ENCODE measurements at places on chromosomes 5 and 9.
A peak's percentile ranks its signal among the peaks of the same experiment; 100 is the strongest.

GRCh38 chr9:18890372-18890771 lies 142.6 kb downstream of the SAXO1 start:
- no peak for DNase-seq

DNA sequence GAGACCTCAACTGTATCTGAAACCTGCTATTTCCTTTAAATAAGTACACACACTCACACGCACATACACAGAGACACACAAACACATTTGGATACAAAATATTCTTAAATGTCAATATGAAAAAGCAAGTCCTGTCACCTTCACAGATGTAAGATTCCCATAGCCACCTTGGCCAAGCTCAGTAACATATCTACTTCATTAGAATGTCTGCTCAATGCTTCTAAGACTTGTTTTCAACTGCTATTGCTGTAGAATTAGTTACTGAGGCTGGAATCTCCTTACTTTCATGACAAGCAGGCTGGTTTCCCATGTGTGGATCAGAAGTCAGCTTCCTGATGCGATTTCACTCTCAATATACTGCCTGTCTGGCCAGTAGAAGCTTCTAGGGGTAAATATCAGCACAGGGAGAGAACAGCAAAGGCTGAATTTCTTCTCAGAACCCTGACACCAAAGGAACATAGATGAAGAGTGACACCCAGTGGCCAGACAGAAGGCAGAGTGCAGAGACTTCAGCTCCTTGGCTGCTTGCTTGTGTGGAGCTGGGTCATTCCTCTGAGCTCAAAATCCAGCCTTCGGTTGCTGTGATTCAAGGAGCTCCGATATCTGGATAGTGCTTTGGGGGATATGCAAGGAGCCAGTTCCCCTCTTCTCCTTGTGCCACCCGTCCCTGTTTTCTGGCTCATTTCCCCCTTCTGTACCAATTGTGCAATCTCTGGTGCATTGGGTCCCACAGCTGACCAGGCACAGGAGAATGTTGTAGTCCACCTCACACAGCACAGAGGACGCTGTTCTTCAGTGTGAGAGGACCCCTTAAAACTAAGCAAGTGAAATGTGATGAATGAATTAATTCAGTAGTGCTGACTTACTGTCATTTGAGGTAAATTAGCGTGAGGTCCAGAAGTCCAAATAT lies 26.6 kb upstream of the ABLIM3 start:
- DNase-seq = peak; percentile 46

- DNase-seq = no peak
Observed at GRCh38 chr5:120457839-120458507, 6.1 kb upstream of the PRR16 start.

GRCh38 chr5:97266576-97266975 lies 83.5 kb upstream of the RIOK2 start:
- no peak for DNase-seq

- DNase-seq = no peak
Observed at GRCh38 chr5:36878392-36879082, 2.0 kb downstream of the NIPBL start.

GRCh38 chr5:142886956-142887355 lies 116.8 kb downstream of the ARHGAP26 start:
- DNase-seq = no peak

- no peak for DNase-seq
Observed at GRCh38 chr5:175701797-175702196, 43.9 kb downstream of the HRH2 start.

GRCh38 chr5:128842241-128842640 lies 123.0 kb upstream of the SLC27A6 start:
- no peak for DNase-seq

DNA sequence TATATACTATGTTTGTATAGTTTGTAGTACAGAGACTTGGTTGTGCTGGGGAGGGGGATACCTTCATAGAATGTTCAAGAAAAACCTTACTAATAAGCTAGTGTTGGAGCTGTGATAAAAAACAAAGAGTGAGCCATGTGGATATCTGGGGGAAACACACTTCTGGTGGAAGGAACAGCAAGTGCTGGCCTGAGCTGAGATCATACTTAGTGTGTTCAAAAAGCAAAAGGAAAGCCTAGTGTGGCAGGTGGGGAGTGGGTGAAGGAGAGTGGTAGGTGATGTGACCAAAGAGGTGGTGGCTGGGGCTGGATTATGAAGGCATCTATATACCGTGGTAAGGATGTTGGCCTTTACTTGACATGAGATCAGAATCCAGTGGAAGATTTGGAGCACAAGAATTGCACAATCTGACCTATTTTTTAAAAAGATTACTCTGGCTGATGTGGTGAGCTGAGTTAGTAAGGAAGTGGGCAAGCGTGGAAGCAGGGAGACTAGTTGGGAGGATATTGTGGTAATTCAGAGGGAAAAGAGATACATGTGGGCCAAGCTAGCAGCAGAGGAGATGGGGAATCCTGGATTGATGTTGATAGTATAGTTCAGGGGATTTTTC lies 26.6 kb downstream of the PALM2AKAP2 start:
- no peak for DNase-seq

DNA sequence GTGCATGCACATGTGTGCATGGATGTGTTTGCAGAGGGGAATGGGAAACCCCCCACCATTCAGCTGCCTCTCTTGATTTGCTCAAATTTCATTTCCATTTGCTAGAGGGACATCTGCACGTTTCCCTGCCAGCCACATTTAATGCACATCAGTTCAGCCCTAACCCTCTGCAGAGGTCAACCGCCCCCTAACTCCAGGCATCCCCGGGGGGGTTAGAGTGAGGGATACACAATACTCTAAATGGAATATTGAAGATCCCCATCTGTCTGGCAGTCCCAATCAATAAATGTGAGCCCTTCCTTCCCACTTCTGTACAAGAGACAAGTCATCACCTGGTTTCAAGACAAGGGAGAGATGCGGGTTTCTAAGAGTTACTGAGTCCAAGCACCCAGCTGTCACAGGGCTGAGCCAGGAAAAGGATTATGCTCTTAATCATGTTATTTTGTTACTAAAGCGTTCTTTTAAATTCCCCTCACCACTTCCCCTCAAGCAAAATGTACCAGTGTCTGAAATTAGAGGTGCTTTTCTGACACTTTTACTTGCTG lies 134.1 kb downstream of the SEMA6A start:
- DNase-seq = no peak

GRCh38 chr9:131468031-131468430 lies 34.7 kb upstream of the POMT1 start:
- no peak for DNase-seq

DNA sequence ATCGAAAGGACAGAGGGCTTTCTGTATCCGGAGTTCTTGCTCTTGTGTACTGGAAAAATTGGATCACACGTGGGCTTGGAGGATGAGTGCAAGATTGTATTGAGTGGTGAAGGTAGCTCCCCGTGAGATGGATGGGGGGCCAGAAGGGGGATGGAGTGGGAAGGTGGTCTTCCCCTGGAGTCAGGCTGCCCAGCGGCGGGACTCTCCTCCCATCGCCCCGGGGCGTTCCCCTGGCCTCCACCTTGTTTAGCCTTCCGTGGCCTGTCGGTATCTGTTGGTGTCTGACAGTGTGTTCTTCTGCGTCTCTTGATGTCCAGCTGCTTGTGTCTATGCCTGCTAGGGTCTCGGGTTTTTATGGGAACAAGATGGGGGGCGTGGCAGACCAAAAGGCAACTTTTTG lies 54.6 kb upstream of the GABRA6 start:
- no peak for DNase-seq

DNA sequence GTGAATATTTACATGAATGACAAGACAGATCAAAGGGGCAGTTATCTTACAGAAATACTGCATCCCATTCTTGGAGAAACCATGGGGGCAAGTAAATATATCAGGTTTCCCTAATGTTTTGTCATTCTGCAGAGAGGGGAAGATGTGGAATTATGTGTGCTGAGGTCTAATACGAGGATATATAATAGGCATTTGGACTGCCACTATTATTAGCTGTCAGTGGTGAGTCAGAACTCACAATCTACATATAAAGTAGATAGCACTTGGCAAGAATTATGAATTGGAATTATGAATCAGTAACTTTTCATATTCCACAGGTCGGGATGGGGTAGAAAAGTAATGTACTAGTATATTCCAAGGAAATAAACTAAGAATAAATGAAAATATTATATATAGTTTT lies 121.7 kb downstream of the GIN1 start:
- no peak for DNase-seq

DNA sequence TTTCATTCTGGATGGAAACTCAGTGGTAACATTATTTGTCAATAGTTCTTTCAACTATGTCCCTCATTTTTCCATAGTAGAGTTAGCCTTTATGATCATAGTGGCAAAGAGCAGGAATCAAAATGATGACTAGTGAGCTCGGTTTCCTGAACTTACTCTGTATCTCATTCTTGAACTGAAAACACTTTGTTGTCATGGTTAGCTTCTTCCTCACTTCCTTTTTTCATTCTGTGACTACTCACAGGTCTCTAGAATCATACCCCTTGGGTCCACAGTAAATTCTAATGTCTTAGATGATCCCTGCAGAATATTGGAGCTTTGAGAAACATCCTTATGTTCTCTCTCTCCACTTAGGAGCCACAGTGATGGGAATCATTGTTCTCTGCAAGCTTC lies 29.4 kb upstream of the RECK start:
- DNase-seq = no peak

DNA sequence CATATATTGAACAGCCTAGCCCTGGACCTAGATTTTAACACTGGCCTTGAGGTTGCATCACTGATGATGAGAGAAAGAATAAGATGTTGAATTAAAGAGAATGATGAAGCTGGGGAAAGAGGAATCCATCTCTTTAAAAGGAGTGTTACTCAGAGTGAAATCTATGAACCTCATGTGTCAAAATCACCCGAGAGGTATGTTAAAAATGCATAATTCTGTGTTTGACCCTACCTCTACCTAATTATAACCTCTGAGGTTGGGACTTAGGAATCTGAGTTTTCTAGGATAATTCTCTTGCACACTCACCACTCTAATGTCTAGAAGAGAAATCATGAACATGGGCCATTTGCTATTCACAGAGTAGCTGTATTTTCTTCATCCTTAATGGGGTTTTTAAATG lies 479.4 kb downstream of the ENC1 start:
- no peak for DNase-seq

DNA sequence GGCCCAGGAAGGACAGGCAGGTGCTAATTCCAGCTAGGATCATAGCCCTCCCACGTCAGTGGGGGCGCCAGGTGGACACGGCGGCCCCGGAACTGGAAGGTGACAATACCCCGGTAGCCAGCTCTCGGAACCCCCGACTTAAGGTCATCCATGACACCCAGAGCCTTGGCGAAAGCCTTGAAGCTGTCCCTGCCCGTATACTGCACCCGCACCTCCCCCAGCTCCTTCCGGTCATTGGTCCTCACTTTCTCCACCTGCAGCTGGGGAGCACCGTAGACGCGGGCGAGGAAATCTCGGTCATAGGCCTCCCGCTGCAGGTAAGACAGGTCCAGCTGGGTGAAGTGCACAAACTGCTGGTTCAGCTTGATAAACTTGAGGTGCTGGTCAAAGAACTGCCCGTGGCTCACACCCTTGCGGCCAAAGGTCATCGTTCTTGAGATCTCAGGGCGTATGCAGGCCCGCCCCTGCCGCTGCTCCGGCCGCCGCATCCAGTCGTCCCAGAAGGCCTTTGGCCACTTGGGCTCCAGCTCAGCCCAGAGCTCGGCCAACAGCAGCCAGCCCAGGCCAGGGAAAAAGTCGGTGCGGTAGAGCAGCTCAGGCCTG lies 10.9 kb downstream of the MGAT1 start:
- no peak for DNase-seq

DNA sequence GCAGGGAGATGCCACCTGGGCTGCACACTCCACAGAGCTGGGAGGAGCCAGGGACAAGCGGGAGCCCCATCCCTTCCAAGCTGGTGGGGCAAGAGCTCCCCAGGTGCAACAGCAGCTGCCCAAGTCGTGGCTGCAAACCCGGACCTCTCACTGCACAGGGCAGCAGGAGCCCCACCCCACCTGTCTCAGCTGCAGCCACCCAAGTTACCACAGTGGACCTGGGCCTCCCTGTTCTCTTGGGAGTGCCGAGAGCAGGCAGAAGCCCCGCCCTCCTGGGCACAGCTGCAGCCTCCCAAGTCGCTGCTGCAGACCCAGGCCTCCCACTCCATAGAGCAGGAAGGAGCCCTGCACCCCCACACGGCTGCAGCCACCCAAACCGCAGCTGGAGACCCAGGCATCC lies 374.1 kb upstream of the ACO1 start:
- no peak for DNase-seq

DNA sequence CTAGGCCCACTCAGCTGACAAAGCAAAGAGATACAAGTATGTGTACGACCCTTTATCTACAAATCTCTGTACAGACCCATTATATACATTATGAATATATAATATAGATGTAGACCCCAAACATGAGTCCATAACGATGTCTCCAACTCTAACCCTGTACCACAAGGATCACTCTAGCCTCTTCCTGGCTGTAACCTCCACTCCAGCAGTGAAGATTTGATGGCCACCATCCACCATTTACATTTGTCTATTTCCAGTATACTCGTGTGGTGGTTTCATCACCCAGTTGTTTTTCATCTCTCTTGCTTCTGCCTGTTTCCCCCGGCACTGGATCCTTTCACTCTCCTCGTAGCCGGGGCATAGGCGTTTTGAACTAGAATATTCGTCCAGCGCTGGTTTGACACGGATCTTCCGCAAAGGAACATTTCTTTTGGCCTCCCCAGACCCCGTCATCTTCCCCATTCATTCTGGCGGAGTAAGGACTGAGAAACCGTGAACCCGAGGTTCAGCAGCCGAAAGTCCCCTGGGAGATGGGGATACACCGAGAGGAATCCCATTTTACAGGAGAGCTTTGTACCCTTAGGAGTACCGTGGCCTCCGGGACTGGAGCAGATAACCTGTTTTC lies 828 bp upstream of the TRIO start:
- DNase-seq = no peak

- no peak for DNase-seq
Observed at GRCh38 chr9:71326360-71326759, 204.9 kb upstream of the TRPM3 start.

- DNase-seq = no peak
Observed at GRCh38 chr9:18017136-18017535, 438.3 kb downstream of the SH3GL2 start.

All from CD4-positive, alpha-beta T cell treated with Interleukin-6 for 4 hours (primary cell).